RWPE1 (cell line): ENCODE measurements at places on chromosomes 4 and X.

DNA sequence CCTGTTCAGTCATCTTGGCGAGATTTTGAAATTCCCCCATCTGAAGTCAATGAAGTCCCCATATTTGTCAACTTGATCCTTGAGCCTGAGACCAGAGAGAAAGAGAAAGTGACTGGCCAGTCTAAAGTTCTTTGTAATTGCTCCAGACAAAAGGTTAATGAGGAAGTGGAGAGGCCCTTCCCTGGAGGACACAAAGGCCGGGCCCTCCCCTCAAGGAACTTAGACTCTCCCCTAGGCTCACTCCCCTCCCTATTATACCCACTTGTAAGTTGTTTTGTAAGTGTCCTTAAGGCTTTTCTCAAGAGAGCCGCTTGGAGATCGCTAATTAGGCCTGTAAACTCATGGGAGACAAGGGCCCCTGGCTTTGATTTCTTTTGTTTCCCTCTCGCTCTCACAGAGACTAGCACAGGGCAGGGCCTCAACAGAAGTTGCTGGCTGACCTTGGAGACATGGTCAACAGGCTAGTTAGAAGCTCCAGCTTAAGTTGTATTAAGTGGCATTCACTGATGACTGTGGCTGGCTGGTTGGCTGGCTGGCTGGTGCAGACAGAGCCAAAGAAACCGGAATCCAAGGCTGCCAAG lies 20.3 kb upstream of the GPC4 start:
- no peak for DNase-seq

DNA sequence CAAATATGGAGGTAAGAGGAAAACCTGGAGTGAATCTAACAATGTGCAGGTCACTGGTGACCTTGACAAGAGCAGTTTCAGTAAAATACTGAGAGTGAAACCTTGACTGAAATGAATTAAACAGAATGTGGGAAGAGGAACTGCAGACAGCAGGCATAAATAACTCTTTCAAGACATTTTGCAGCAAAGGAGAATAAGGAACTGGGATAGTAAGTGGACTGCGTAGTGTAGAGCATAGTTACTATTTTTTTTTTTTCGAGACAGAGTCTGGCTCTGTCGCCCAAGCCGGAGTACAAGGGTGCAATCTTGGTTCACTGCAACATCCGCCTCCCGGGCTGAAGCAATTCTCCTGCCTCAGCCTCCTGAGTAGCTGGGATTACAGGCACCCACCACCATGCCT lies 24.0 kb downstream of the RBMX start:
- no peak for DNase-seq

DNA sequence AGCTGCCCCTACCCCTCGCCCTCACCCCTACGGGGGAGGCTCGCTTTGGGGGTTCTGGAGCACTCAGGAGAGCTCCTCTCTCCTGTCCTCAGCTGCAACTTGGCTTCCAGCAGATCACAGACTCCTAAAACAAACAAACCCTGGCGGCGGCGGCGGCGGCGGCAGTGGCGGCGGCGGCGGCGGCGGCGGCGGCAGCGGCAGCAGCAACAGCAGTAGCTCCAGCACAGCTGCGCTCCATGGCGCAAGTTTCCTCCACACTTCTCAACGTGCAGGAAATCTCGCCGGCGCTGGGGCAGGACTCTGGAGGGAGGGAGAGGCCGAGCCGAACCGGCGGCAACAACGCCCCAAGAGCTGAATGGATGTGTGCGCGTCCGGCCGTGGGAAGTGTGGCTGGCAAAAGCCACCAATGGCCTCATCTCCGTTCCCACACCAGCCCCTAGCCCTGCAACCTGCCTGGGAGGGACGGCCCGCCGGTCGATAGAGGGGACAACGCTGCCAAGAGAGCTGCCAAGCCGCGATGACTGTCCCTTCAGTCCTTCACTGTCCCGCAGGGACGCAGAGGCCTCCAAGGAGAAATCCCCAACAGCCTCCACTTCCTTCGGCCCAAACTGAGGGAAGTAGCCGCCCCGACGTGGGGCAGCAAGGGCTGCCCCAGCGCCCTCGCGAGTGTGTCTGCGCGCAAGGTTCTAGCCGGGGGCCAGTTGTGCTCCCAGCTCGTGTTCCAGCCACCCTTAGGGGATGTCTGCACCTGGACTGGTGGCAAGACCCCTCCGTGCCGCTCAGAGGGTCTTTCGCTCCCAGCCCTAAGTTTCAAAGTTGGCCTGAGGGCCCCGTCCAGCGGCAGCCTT lies 775 bp downstream of the SHROOM4 start:
- DNase-seq, result no peak

DNA sequence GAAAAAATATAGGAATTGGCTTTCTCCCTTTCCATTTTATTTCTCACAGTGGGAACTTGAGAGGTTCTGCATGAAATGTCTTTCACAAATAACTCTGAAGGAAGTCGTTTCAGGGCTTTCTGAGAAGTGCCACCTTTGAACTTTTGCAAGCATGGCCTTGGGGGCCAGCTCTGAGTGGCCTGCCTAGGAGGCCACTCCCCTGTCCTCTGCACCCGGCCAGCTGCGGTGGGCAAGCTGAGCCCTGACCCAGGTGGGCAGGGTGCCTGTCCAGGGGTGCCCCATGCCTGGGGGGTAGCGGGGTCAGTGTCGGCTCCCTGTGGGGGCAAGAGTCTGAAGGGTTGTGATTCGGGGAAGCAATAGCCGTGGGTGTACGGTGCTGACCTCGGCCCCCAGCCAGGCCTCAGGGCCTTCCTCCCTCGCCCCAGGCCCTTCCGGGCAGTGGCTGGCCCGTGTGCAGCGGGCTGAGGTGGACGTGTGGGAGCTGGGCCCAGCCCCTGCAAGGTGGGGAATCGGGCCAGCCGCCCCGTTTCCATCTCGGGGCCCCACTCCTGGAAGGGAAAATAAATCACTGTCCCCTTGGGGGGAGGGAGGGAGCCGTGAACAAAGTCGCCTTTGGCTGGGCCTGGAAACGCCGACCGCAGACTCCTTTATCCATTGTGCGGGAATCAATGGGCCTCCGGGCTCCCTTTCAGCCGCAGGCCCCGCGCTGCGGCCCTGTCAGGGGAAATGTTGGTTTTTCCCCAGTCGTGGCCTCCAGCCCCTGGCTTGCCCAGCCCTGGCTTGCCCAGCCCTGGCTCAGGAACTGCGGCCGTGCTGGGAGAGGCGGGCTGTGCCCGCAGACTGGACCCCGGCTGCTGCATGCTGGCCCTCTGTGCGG lies 3.1 kb downstream of the FGFRL1 start:
- no peak for DNase-seq

DNA sequence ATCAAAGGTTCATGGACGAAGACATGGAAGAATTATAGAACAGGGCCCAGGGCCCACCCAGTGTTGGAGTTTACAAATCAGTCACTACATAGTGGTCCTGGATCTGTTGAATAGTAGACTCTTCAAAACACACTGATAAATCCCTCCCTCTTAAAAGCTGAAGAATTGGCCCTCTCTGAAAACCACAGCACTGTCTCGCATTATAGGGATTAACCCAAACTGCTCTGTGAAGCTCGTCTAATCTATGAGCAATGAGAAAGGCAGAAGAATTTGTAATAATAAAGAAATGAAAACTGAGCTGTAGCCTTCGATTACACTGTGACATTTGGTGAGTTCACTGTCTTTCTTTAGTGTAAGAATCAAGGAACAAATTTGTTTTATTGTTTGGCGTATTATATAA lies 92.5 kb upstream of the ZFP42 start:
- no peak for DNase-seq
